ENCODE measurements at places on chromosomes 4 and X.

GRCh38 chrX:33324099-33324498 is 112.8 kb upstream of the DMD start:
- DNase-seq: no peak

DNA sequence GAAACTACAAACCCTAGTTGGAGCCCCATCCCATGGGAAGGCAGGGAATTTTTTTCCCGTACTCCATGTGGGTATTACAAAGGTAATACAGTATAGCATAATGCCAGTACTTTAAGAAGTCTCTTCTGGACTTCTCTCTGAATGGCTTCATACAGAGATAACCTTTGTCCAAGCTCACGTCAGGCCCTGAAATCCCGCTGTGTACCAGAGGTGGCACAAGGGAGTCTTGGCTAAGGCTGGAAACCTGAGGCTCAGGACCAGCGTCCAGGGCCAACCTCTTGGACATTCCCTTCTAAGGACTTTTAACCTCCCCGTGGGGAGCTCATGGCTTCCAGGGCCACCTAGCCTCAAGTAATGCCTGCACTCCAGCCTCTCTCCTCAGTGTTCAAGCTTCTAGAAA is 338.9 kb upstream of the FAM241A start:
- no peak for DNase-seq

- no peak for DNase-seq
Observed at GRCh38 chr4:174628191-174628590, 105.9 kb upstream of the HPGD start.

DNA sequence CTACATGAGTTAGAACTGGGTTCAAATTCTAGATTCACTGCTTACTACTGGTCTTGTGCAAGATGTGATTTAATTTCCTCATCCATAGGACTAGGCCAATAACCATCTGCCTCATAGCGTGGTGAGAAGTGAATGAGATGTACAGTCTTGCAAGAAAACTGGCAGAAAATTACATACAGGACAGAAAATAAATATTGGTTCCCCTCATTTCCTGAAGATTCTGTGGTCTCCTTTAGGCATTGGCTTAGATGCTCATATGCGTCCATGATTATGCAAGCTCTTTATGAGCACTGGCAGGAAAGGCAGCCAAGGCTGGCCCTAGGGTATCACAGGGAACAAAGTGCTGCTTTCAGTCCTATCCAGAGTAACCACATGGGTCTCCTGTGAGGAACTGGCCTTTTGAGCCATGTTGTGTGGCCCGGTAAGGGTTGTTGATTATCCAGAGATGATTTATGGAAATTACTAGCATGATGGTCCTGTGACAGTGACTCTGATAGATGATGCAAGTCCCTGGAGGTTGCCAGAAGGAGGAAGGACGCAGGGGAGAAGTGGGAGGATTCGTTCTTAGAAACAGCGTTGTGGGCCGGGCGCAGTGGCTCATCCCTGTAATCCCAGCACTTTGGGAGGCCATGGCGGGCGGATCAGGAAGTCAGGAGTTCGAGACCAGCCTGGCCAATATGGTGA is 9.9 kb upstream of the MOB1B start:
- no peak for DNase-seq

GRCh38 chrX:13901354-13901753 is 84.5 kb upstream of the GPM6B start:
- no peak for DNase-seq

- DNase-seq: no peak
Observed at GRCh38 chrX:77937291-77937690, 26.8 kb downstream of the ATP7A start.

GRCh38 chr4:63786171-63786570 is 623.1 kb downstream of the TECRL start:
- DNase-seq: no peak

DNA sequence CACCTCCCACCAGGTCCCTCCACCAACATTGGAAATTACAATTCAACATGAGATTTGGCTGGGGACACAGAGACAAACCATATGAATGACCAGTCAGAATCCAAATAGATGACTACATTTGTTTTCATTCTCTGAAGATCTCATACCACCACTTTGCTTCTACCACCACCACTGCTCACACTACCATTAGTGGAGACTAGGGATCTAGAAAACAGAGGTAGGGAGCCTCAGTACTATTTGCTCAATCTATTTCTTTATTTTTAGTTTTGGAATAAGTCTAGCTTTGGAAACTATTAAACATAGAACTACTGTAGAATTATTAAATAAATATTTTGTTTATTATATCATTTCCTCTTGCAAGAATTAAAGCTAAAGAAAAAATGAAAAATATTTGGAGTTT is 727.9 kb downstream of the CCSER1 start:
- DNase-seq: no peak
